HFFc6 (cell line): ENCODE measurements at places on chromosomes 11 and 22.
A peak's percentile ranks its signal among the peaks of the same experiment; 100 is the strongest.

GRCh38 chr11:128492461-128492860, 94.9 kb downstream of the ETS1 start:
- no peak for DNase-seq

- DNase-seq = peak; percentile 97
Observed at GRCh38 chr11:67354075-67355022, 1.0 kb upstream of the POLD4 start.

GRCh38 chr11:80031014-80031600, 590.3 kb upstream of the TENM4 start:
- DNase-seq = no peak

DNA sequence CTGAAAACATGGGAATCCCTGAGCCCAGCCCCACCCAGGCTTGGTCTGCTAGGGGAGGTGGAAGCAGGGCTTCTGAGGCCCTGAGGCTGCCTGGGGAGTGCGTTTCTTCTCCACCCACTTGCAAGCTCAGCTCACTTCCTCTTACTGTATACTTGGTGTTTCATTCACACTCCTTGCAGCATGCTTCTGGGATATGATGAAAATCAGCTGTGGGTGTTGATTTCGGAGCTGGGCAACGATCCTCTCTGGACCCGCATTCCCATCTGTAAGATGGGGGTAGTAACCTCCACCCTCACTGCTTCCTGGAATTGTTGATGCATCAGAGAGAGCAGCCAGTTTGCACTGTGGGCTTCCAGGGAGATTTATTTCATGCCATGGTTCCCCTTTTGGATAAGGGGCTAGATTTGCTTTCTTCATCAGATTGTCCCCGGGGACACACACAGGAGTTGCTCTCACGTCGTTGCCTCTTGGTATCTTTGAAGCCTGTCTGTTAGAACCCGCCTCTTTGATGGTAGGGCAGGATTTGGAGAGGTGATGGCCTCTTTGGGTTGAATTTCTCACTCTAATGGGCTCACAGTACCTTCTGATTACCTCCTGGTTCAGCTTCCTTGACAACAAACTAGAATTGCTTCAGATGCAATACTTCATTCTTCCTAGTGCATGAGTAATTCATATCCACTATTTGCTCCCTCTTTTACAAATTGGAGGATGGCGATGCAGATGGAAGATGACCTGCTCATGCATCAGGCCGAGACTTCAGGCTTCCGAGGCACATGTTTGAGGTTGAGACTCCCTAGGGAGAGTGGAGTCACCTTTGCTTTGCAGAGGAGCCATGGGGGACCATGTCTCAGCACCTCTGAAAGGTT, 40.4 kb downstream of the BCR start:
- DNase-seq = no peak

DNA sequence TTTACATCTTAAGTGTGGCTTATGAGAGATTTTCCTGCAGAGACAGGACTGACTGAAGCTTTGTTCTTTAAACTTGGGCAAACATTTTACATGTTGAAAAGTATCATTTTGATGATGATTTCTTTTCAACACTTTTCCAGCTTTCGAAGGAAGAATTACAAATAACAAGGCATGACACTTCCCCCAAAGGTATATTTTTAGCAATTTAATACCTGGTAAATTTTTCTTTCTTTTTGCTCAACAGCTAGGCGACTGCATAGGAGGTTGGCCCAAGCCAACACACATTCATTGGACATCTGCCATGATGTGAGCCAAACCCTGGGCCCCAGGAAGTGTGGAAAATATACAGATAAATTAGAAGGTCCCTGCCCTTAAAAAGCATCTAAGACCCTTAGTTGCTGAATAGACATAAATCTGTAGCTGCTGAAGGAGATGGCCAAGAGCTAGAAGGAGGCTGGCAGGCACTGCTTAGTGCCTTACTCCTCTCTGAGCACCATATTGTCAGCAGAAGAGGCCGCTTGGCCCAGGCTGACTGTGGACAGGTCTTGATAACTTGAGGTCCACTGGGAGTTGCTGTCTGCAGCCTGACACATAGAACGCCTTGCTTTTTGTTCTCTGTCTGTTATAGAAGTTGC, 53.3 kb upstream of the CD44 start:
- DNase-seq = no peak
